Left cardiac atrium (tissue), 4 donors: ENCODE measurements at places on chromosomes 1 and 21. TPM values are rescaled to one million over a fixed set of nuclear protein-coding genes. Genes with fewer than 3 reads are reported as not detected.

GRCh38 chr21:37503848-37504467, 137.4 kb downstream of the DYRK1A start:
- no peak for DNase-seq

GPATCH3 gene
- 8.6 TPM for total RNA-seq

SELP gene
- 22.5 TPM for total RNA-seq

CRNN gene
- not detected for total RNA-seq

GRCh38 chr1:171198081-171198480, 13.0 kb downstream of the FMO2 start:
- DNase-seq, result no peak

DNA sequence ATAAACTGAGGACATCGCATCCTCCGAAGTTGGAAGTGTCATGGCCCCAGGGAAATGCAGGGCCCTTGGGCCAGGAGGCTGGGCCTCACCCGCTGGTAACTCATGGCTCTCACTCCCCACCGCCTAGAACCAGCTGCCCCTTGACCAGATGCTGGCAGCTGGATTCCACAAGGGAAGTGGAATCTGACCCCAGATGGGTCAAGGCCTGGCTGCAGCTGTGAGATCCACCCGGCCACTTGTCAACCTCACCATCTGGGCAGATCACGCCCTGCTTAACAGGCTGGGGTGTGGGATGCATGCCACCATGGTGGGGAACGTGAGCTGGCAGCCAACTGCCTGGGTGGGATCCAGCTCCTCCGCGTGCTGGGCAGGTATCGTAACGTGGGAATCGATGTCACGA, 25.5 kb downstream of the KCNAB2 start:
- no peak for DNase-seq
